ENCODE measurements at places on chromosomes 16 and 17.

DNA sequence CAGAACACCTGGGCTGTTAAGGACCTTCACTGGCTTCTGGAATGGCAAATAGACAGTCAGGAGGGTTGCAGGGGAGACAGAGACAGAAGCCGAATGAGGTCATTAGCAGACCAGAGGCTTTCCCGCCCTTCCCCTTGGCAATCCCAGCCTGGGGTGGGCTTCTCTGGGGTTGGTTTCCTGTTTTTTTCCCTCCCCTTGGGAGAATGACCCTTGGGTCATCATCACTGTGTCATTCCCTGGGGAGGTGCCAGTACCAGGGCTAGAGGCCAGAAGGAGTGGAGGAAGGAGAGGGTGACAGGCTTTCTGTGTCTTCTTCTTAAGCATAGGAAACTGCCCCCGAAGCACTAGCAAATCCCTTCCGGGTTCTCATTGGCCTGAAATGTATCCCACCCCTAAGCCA is 42.9 kb upstream of the IL21R start:
- H3K4me3 ChIP-seq, result no peak overlapping the region
- H3K4me1 ChIP-seq, result peaks cover 11% of the 10 kb centered on the region
- no peaks in the 10 kb centered on the region for H3K27me3 ChIP-seq
- H3K36me3 ChIP-seq, result peaks cover 48% of the 10 kb centered on the region
- no peak overlapping the region for H3K27ac ChIP-seq

GRCh38 chr17:4900231-4901107 is 1.1 kb downstream of the C17orf107 start:
- H3K36me3 ChIP-seq, result peaks cover 11% of the 10 kb centered on the region
- no peak for DNase-seq
- H3K4me3 ChIP-seq, result no peak overlapping the region
- no peak overlapping the region for H3K27ac ChIP-seq
- no peaks in the 10 kb centered on the region for H3K27me3 ChIP-seq
- peaks cover 27% of the 10 kb centered on the region for H3K4me1 ChIP-seq

DNA sequence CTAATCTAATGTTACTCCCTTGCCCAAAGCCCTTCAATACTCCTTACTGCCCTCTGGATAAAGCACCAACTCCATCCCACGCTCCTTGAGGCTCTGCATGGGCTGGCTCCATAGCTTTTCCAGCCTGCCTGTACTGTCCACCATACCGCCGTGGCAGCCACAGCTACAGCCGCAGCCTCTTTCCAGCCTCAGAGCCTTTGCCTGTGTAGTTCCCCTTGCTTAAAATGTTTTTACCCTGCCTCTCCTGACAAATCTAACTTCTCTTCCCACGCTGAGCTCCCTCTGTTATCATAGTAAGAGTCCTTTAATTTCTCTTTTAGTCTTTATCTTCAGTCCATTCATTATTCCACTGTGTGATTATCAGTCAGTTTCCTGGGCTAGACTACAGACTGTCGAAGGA is 22.0 kb downstream of the TEX14 start:
- no peaks in the 10 kb centered on the region for H3K36me3 ChIP-seq
- H3K4me1 ChIP-seq, result peaks cover 10% of the 10 kb centered on the region
- H3K27me3 ChIP-seq, result no peaks in the 10 kb centered on the region
- H3K27ac ChIP-seq, result no peak overlapping the region
- no peak for DNase-seq

- peak within 1 kb of the TSS; percentile 99 for H3K4me3 ChIP-seq
- H3K4me1 ChIP-seq, result peaks cover 46% of the 10 kb centered on the region
- DNase-seq, result peak; percentile 87
Observed at GRCh38 chr17:81911277-81911961, at the start of gene PCYT2. TSS of gene PCYT2 (minus strand) at chr17:81911399. CDS start at chr17:81911355, 44 bp downstream.

DNA sequence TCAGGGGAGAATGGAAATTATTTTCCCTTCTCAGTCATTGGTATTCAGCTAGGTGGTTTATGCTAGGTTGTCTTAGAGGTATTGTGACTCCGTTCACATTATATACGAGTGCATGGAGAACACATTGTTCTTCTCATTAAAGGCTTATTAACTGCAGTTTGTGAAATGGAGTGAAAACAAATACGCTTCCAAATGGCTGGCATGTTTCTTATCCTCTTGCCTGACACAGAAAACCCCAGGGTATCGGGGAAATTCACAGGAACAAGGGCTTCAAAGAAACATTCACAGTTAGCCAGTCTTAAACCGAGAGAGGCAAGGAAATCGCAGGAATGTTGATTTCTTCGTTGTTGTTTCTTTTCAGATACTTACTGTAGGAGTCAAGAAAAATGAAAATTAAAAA is 1047.9 kb upstream of the RBFOX1 start:
- no peak overlapping the region for H3K4me3 ChIP-seq
- H3K27ac ChIP-seq, result no peak overlapping the region
- H3K4me1 ChIP-seq, result no peaks in the 10 kb centered on the region
- H3K27me3 ChIP-seq, result peaks cover 8% of the 10 kb centered on the region

DNA sequence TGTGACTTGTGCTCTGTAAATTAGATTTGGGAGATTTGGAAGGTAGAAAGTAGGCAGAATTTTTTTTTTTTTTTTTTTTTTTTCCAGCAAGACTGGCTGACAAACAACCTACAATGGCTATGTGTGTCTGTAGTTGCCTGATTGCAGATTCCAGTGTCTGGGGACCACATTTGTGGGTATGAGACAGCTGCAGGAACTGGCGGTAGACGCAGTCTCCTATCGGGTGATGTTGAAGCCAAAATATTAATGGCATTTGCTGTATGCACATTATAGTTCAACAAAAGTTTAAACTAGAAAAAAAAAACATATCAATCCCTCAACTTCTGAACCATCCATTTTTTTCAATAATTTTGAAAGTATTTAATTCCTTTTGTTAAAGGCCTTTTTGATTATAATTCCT is 665.2 kb downstream of the TOX3 start:
- H3K4me3 ChIP-seq, result no peak overlapping the region
- no peak for DNase-seq
- no peaks in the 10 kb centered on the region for H3K36me3 ChIP-seq
- no peak overlapping the region for H3K27ac ChIP-seq
- H3K4me1 ChIP-seq, result no peaks in the 10 kb centered on the region

DNA sequence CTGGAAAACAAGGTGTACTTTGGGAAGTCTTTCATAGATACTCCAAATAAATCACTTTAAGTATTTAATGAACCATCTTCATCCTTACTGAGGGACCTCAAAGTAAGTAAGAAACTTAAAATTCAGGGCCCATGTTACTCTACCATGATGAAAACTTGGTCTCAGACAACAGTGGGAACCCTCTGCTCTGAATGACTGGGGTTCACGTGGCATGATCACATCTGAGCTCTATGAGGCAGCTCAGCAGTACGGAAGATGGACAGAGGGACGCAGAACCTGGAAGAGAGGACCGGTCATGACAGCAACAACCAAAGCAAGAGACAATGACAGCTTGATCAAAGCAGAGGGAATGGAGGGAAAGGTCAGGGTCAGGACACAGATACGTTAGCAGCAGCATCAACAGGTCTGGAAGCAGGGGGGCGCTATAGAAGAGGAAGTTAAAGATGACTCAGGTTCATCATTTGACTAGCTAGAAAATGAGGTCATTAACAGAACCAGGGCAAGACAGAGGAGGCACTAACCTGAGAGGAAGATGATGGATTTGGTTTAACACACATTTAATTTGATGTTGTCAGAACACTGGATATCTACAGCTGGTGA is 9.5 kb downstream of the XPO6 start:
- H3K4me3 ChIP-seq, result no peak overlapping the region
- H3K4me1 ChIP-seq, result peaks cover 26% of the 10 kb centered on the region
- no peak for DNase-seq
- H3K27ac ChIP-seq, result no peak overlapping the region
- H3K27me3 ChIP-seq, result no peaks in the 10 kb centered on the region
- peaks cover 23% of the 10 kb centered on the region for H3K36me3 ChIP-seq

- H3K27me3 ChIP-seq, result no peaks in the 10 kb centered on the region
- DNase-seq, result peak; percentile 82
- no peaks in the 10 kb centered on the region for H3K36me3 ChIP-seq
- H3K27ac ChIP-seq, result peak overlapping the region; percentile 89
- peaks cover 56% of the 10 kb centered on the region for H3K4me1 ChIP-seq
Observed at GRCh38 chr17:40903129-40903847, 18.2 kb upstream of the KRT20 start.

DNA sequence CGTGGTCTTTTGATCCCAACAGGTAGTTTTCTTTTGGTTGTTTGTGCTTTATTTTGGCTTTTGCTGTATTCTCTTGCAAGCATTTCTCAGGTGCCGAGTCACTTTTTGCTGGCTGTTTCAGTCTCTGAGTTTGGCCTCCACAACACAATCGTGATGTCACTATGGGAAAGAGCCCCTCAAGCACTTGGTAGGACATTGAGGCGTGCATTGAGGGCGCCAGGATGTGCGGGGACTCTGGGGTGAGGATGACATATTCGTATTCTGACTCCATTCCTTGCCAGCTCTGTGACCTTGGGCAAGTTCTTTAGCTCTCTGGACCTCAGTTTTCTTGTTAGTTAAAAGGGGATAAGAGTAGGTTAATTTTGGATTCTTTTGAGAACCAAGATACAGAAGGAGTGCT is 13.0 kb downstream of the KSR1 start:
- no peak for DNase-seq
- no peaks in the 10 kb centered on the region for H3K36me3 ChIP-seq
- H3K27me3 ChIP-seq, result no peaks in the 10 kb centered on the region
- peaks cover 45% of the 10 kb centered on the region for H3K4me1 ChIP-seq

DNA sequence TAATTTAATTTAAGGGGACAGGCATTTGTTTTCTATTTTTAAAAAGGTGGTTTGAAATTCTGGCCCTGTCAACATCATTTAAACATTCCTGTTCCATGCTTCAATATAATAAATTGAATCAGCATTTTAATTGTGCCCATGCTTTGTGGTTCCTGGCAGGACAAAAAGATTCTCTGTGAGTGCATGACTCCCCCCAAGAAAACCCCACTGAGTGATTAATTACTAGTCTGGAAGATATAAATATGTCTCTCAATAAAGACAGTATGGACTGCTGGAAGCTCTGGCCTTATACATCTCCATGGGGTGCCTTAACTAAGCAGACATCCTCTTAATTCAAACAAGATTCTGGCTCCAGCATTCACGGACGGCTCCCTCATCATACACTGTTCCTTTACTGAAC is 95.0 kb upstream of the PSMD7 start:
- no peak overlapping the region for H3K4me3 ChIP-seq
- no peak for DNase-seq
- H3K36me3 ChIP-seq, result no peaks in the 10 kb centered on the region
- no peak overlapping the region for H3K27ac ChIP-seq
- H3K4me1 ChIP-seq, result no peaks in the 10 kb centered on the region
- peaks cover 17% of the 10 kb centered on the region for H3K27me3 ChIP-seq

GRCh38 chr17:79948406-79948944 is 87.2 kb downstream of the TBC1D16 start:
- H3K36me3 ChIP-seq, result peaks cover 24% of the 10 kb centered on the region
- no peak for DNase-seq
- no peaks in the 10 kb centered on the region for H3K27me3 ChIP-seq
- no peak overlapping the region for H3K27ac ChIP-seq
- peaks cover 19% of the 10 kb centered on the region for H3K4me1 ChIP-seq
- H3K4me3 ChIP-seq, result no peak overlapping the region

GRCh38 chr17:79667121-79667715 is 56.4 kb upstream of the RBFOX3 start:
- no peaks in the 10 kb centered on the region for H3K36me3 ChIP-seq
- H3K4me1 ChIP-seq, result no peaks in the 10 kb centered on the region

DNA sequence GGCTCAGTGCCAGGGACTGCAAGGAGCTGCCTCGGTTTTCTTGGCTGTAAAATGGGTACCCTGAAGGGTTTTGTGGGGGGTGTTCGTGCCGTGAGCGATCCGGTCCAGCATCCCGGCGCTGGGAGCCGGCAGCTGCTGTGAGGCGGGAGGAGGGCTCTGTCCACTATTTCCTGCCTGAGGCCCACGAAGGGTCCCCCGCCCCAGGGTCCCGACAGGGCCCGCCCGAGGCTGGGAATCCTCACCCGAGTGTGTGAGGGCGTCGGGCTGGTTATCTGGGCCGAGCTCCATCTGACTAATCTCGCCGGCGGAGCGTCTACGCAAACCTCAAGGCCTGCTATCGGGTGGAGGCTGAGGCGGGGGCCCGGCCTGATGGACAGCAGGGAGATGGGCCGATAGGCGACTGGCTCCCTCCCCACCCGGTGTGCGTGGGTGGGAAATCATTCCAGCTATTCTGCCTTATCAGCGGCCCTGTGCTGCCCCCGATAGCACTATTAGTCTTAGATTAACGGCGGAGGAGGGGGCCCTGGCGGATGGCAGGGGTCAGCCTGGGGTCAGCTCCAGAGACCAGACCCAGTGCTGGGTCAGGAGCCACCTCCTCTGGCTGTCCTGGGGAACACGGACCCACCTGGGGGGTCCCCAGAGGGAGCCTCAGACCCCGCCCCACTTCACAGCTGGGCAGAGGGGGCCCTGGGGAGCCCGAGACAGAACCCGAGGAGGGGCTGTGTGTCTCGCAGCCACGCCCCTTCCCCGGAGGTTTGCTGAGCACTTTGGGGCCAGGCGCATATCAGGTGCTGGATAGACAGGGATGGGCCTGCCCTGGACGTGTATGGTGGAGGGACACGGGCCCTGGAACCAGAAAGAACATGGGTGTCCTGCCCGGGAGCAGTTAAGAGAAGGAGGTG is 44.7 kb downstream of the ZFPM1 start:
- no peak overlapping the region for H3K27ac ChIP-seq
- peaks cover 9% of the 10 kb centered on the region for H3K36me3 ChIP-seq
- H3K27me3 ChIP-seq, result no peaks in the 10 kb centered on the region
- no peak for DNase-seq
- no peak overlapping the region for H3K4me3 ChIP-seq

DNA sequence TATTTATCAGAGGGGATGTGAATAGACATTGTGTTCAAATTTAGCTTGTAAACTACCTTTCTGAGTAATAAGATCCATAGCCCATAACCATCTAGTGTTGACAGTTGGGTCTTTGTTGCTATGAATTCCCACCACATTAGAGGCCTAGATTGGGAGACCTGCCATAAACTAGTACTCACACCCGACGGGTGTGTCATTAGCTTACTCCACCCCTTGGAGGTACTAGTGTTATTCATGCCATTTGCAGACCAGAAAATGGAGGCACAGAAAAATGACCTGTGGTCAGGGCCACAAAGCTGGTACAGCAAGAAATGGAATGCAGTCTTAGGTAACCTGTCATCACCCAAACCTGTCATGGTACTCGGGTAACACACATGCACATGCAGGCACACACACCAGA is 41.3 kb upstream of the BCAR1 start:
- no peak for DNase-seq
- H3K27ac ChIP-seq, result no peak overlapping the region
- no peak overlapping the region for H3K4me3 ChIP-seq
- H3K27me3 ChIP-seq, result no peaks in the 10 kb centered on the region
- peaks cover 70% of the 10 kb centered on the region for H3K36me3 ChIP-seq
- H3K4me1 ChIP-seq, result peaks cover 11% of the 10 kb centered on the region

DNA sequence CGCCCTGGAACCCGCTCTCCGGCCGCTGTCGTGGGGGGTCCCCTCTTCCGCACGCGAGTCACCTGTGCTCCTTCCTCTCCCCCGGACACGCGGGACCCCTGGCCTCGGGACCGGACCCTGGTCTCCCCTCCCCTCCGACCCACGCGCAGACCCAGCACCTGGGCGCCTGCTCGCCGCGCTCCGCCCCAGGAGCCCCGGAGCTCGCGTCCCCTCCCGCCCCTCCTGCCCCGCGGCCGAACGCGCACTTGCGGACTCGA is 762 bp downstream of the RAB40B start:
- no peak for DNase-seq
- no peaks in the 10 kb centered on the region for H3K36me3 ChIP-seq
- H3K27me3 ChIP-seq, result peaks cover 5% of the 10 kb centered on the region
- H3K4me3 ChIP-seq, result peak overlapping the region; percentile 64
